AG04449 (cell line): ENCODE measurements at places on chromosomes 12 and 14.

- DNase-seq, result no peak
Measured at GRCh38 chr14:105709281-105710118, 183.1 kb downstream of the TMEM121 start.

- no peak for DNase-seq
Measured at GRCh38 chr12:95529693-95530225, 21.5 kb downstream of the USP44 start.

- no peak for DNase-seq
Measured at GRCh38 chr12:24705216-24705615, 243.7 kb downstream of the BCAT1 start.

- DNase-seq, result no peak
Measured at GRCh38 chr12:21169878-21170472, 39.0 kb downstream of the SLCO1B1 start.

DNA sequence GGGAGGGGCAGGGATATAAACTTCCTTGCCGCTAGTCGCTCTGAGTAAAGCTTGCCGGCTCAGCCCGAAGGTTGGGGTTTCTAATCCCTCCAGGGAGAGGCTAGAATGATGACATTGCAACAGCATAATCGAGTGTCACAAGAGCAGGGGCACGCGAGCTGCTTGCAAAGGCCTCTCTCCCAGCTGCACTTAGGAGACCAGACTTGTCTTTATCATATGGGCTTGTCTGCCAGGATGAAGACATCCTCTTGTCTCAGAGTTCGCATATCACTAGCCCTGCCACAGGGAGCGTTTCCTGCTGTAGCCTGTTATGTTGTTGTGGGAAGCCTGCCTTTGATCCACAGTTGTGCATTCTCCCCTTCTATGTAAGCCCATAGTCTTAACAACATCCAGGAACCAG lies 180.0 kb downstream of the ESR2 start:
- DNase-seq, result no peak

DNA sequence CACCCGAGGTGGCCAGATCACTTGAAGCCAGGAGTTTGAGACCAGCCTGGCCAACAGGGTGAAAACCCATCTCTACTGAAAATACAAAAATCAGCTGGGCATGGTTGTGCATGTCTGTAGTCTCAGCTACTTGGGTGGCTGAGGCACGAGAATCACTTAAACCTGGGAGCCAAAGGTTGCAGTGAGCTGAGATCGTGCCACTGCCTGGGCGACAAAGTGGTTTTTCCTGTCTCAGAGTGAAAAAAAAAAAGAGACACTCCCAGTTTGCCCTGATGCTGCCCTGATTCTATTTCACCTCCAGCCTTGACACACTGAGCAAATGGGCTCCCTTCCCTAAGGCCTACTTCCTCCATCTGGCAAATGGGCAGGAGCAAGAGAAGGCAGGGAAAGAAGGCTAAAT lies 28.5 kb upstream of the PLEK2 start:
- DNase-seq, result no peak

- no peak for DNase-seq
Measured at GRCh38 chr12:52667509-52667908, 12.7 kb downstream of the KRT1 start.

DNA sequence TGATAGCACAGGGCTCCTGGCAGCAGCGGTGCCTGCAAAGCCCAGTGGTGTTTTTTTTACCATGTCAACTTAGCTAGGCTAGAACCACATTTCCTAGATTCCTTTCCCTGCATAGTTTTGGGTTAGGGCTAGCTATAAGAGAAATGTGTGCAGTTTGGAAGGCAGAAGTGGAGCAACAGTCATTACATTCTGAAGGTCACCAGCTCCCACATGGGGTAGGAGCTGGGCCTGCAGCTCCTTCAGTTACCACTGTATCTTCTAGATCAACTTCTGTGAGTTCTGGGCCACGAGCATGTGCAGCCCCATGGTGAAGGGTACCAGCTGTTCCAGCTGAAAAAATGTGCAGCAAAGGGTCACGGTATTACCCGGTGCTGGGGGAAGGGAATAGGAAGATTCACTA lies 2.3 kb upstream of the SLC25A3 start:
- DNase-seq, result peak; percentile 45

- no peak for DNase-seq
Measured at GRCh38 chr12:101819467-101819866, 11.3 kb downstream of the GNPTAB start.

DNA sequence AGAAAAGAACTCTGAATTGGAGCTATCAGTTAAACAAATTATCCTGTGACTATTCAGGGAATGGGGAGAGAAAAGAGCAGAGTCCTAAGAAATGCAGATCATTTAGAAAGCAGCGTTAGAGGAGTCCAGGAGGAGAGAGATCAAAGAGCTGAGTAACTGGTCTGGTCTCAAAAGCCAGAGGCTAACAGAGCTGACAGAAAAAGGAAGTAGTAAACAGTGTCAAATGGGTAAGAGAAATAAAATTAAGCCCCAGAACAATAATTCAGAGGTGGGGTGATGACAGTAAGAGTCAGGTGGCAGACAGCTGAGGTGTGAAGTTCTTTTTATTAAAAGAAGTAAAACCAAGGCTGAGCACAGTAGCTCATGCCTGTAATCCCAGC lies 19.3 kb downstream of the GXYLT1 start:
- no peak for DNase-seq

- no peak for DNase-seq
Measured at GRCh38 chr14:103014466-103015228, 42.7 kb downstream of the CDC42BPB start.

DNA sequence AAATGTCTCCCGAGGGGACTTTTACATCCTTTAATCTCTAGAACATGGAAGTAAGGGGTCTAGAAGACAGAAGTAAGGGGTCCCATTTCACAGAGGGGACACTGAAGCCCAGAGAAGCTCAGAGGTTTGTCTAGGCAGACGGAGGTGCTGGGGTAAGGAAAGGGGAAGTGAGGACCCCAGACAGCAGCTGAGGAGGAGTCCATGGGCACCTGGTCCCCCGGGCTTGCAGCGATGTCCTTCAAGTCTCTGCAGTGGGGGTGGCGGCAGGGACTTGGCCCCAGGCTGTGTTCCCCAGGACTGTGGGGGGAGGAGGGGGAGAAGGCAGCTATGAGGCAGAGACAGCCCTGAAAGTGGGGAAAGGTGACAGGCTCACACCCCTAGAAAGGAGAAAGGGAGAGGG lies 30.7 kb downstream of the DTX1 start:
- DNase-seq, result no peak

GRCh38 chr12:60093428-60093827 lies 497.6 kb downstream of the SLC16A7 start:
- DNase-seq, result no peak

GRCh38 chr12:45582986-45583659 lies 146.4 kb upstream of the ARID2 start:
- no peak for DNase-seq

- DNase-seq, result no peak
Measured at GRCh38 chr12:167959-168600, 45.9 kb downstream of the SLC6A12 start.

DNA sequence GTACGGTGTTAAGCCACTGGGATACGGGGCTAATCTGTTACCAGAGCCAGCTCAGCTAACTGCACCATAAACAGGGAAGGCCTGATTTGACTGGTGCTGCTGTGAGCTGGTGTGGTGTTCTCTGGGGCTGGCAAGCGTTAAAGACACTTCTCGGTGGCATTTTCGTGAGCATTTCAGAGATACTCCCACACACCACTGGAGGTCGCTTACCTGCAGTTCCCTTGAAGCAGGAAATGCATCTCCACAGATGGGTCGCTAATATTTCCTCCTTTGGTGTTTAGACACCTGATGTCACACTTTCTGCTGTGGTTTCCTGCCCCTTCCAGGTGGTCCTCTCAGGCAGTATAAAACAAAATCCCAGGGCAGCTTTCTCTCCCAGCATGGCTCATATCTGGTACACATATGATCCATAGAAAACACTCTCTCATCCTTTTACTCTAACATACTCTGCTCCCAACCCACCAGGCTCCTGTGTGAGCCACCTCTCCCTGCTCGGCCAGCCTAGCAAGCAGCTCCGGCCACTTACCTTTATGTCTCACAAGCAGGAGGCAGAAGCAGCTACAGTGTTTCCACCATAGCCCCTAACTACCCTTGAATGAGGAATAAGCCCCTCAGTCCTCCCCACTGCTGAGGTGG lies 129.9 kb upstream of the GRIN2B start:
- no peak for DNase-seq

- DNase-seq, result no peak
Measured at GRCh38 chr12:129002427-129002826, 149.1 kb downstream of the GLT1D1 start.

DNA sequence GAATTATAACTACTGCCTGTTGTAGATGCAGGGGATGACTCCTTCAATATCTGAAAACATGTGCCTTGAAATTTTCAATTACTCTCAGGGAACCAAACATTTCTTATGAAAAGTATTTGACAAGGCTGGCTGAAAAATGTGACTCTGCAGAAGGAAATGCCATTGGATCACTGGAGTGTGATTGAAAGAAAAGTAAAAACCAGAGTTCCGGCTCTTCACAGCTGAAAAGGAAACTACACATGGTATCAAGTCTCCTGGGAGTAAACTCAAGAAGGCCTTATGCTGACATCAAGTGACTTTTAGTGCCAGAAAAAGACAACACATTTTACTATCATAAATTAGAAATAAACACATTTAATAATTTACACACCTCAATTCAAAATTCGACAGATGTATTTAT lies 693.0 kb downstream of the LRFN5 start:
- DNase-seq, result no peak
